ENCODE measurements at places on chromosomes 5 and 9. TPM values are rescaled to one million over a fixed set of nuclear protein-coding genes. Genes with fewer than 3 reads are reported as not detected.

GRCh38 chr5:94802450-94802849, 184.0 kb downstream of the SLF1 start:
- DNase-seq: no peak

- no peak for DNase-seq
These were observed 249.2 kb upstream of the ANKRD55 start for GRCh38 chr5:56482363-56482762.

DNA sequence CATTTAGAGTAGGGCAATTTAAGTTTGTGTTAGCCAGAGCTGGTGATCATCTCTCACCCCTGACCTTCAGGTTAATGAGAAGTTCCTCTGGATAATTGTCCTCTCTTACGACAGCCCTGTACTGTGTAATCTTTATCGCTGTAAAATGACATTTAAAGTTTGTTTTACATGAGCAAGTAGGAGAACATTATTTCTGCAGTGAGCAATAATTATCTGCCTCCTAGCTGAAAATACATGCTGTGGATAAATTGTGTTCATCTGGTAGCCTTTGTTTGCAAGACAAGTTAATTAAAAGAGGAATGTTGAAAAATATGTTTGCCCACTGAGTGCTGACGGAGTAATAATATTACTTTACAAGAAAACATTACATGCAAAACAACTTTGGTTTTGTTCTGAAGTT, 1083.8 kb upstream of the NUDT12 start:
- DNase-seq: no peak

DNA sequence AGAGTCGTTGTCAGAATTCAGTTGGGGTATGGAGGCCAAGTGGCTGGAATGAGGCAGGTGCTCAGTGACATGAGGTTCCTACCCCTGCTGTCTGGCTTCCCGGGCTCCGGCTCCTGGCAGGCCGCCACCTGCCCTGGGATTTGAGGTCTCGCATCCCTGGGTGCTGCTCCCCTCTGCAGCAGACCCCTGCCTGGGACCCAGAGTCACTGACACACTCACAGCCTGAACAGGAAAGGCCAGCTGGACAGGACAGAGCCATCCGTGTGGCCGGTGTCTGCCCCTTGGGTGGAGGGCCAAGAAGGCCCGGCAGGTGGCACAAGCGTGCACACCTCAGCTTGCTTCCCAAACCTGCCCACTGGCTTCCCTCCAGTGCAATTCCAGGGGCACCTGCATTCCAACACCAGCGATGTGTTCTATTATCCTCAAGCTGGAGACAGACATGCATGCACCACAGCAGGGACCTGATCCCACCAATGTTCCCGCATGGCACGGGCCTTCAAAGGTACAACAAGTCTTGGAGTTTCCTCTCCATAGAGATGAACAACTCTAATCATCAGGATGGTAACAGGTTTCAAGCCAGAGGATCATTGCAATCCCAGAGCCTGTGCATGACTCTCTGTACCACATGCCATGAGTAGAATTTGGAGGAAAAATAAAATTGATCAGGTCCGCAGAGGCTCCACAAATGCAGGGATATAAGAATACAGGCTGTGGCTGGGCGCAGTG, 45.6 kb upstream of the RNF130 start:
- no peak for DNase-seq

Gene EPB41L4B
- 30.3 TPM for total RNA-seq

DNA sequence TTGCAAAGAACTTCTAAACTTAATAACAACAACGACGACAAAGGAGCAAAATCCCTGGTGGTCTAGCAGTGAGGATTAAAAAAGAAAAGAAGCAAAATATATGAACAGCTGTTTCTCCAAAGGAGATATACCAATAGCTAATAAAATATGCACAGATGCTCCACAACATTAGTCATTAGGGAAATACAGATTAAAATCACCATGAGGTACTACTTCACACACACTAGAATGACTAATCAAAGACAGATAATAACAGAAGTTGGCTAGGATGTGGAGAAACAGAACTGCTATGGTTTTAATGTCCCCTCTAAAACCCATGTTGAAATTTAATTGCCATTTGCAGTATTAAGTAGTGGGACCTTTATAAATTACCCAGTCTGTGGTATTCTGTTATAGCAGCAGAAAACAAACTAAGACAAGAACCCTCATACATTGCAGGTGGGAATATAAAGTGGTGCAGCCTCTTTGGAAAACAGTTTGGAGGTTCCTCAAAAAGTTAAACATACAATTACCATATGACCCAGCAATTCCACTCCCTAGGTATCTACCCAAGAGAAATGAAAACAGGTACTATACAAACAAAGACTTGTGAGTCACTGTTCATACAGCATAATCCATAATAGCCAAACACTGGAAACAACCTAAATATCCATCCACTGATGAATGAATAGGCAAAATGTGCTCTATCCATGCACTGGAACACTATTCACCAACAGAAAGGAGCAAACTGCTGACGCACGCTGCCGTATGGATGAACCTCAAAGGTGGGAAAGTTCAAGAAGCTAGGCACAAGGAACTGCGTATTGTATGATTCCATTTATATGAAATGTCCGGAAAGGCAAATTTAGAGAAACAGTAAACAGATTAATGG, 11.4 kb upstream of the DUSP1 start:
- DNase-seq: peak; percentile 88

Gene MCTP1
- total RNA-seq: 26.0 TPM

GRCh38 chr5:6378766-6379103, 388 bp upstream of the MED10 start:
- no peak for DNase-seq

DNA sequence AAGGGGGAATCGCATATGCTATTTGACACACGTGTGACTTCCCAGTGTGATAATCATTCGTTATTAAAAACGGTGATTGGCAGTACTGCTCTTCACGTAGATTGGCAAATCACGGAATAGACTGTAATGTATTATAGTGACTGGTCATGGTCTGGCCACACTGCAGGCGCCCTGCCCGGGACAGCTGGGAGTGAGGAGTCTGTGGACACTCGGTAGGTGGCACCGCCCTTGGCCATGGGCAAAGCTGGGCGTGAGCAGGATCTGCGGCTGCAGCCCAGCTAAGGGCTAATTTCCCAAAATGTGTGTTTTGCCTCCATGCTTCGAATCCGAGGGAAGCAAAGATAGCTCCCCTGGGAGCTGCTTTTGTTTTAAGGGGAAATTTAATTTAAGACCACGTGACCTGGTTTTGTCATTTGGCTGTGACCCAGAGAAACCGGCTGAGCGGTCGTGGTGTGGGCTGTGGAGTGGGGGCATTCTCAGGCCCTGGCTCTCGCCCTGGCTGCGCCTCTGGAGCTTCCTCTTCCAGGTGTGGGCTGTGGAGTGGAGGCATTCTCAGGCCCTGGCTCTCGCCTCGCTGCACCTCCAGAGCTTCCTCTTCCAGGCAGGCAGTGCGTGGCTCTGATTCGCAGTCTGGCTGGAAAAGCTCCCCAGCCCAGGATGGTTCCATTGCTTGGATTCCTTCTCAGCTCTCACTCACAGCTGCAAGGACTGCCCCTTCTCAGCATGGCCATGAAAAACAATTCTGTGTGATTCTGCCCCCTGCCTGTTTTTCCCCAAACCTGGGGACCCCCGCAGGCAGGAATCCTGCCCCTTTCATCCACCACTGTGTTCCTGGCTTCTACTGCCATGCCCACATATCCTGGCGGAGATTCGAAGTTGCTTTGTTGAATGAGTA, 131.1 kb downstream of the OLFM1 start:
- no peak for DNase-seq

DNA sequence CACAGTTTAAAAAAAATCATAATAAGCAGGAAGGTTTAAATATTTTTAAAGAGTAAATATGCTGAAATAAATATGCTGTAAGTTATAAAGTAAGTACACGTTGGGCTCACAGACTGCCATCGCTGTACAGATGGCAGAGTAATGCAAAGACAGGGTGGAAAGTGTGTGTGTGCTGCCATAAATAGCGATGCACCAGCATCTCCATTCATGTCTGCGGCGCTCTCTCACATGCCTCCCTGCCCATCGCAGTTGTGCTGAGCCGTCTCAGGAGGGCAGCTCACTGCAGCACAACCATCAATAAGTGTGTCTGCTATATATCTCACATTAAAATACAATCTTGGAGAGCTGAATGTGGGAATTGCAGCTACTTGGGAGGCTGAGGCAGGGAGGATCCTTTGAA, 14.3 kb downstream of the MOCS2 start:
- no peak for DNase-seq

DNA sequence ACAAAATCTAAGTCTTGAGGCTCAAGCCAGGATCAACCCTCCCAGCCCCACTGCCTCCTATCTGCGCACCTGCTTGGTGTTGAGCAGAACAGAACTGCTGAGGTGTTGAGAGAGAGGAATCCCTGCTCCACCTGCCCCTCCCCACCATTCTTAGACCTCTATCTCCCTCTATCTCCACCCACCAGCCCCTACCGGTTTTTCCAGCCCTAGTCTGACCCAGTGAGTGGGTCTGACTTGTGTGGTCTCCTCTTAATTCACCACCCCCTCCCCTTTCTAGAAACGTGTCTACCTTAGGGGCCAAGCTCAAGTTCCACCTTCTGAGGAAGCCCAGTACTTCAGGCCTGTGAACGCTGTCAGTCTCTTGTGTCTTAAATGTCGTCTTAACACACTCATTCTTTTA, 93.7 kb downstream of the ARHGAP26 start:
- no peak for DNase-seq

GRCh38 chr5:95988094-95988493, 26.4 kb upstream of the ELL2 start:
- DNase-seq: no peak

DNA sequence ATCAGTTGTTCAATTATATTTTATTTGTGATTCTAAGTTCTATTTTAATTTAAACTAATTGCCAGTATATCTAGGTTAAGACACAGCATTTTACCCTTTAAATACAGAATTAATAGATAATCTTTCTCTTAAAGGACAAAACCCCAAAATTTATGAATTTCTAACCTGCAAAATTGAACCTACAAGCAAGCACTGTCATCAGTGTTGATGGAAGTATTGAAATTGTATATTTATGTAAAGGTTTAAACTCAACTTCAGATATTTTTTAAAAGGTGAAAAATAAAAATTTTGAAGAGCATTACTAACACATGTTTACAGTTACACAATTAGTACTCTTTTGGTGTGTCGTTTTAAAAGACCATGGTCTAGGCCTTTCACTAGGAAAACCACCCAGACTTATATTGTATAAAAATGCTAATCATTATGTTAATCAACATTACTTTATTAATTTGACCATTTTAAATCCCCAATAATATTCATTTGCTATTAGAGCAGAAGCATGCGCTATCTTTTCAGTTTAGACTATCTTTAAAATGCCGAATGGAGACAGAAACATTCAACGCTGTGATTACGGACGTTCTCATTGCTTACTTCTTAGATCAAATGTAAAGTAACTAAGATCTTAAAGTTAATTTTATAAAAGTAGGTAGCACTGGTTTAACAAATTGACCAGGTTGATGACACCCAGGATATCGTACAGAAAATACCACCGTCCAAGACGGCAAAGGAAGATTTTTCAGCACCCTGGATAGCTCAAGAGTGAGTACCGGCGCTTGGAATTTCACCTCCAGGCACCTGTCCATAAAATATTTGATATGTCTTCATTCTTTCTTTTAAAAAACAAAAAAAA, 3.2 kb downstream of the OTP start:
- no peak for DNase-seq

GRCh38 chr5:143145243-143146160, 258.0 kb downstream of the NR3C1 start:
- DNase-seq: peak; percentile 65

DNA sequence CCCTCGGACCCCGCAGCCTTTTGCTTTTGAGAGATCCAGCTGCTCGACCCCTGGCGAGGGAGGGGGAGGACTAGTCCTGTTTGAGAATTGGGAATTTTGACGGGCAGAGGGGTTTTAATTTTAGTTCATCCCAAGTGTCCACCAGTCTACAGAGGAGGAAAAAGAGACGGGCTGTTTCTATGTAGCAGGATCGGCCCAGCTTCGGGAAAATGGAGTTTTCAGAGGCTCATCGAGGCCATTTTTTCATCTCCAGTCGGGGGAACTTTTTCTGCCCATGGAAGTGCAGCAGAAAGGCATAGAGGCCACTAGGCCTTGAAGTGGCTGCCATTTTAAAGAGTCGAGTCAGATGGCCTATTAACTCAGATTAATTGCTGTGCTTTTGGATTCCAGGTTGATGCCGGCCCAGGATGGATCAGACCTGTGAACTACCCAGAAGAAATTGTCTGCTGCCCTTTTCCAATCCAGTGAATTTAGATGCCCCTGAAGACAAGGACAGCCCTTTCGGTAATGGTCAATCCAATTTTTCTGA, 1.2 kb downstream of the NSD1 start:
- no peak for DNase-seq

GRCh38 chr5:81006947-81007636, 46.9 kb downstream of the RASGRF2 start:
- DNase-seq: no peak

DNA sequence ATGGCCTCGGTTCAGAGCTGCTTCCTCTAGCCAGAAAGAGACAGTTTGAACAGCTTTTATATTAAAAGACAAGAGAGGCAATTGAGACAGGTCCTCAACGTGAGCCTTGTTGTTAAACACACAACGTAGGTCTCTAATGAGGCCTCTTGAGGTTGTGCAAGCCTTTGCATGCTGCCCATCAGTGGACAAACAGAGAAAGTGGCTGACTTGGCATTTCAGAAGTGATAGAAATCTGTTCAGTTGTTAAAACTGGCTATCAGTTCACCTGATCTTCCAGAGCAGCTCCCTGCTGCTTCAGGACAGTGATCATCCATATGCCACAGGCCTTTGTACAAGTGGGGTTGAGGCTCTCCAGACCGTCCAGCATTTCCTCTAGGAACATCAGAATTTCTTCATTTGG, 58.8 kb downstream of the MROH2B start:
- DNase-seq: no peak

GRCh38 chr5:82445726-82446335, 167.7 kb upstream of the RPS23 start:
- no peak for DNase-seq

Gene C1QTNF2
- not detected for total RNA-seq

DNA sequence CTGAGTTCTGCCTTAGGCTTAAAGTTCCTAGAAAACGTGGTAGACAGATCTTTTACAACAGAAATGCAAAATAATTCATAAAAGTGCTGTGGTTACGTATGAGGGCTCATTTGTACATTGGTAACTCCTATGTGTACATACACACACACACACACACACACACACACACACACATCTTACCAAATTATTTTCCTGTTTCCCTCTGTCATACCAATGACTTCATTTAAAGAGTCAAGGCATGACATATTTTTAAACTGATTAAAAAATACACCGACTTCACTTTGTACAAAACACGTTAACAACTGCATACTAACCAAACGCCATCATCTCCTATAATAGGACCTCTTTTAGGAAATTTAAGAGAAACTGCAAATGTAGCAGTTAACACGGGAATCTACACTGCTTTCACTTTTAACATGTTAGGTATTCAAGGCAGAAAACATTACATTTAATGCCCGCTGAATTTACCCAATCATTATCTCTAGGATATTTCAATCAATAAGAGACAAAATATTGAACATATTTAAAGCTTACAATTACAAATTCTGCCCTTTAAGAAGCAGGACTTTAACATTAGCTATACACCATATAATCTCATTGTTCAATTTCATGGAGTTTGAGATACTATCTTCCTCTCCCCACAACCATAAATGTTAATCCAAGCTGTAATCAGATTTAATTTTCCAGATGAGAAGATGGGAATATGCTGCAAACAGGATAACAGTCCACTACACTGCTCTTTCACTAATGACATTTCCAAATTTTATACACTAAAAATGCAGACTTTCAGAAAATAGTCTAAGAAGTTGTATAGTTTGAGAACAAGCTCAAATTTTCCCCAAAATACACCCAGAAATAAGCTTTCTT, 133.1 kb downstream of the DENND1A start:
- DNase-seq: no peak

GRCh38 chr9:69207503-69207902, 33.4 kb downstream of the TJP2 start:
- DNase-seq: peak; percentile 39

GRCh38 chr9:20811872-20812271, 127.8 kb downstream of the FOCAD start:
- DNase-seq: peak; percentile 68
